ENCODE measurements at places on chromosomes 6 and 20.

GRCh38 chr6:151379933-151380847, 11.2 kb downstream of the ZBTB2 start:
- DNase-seq: no peak

DNA sequence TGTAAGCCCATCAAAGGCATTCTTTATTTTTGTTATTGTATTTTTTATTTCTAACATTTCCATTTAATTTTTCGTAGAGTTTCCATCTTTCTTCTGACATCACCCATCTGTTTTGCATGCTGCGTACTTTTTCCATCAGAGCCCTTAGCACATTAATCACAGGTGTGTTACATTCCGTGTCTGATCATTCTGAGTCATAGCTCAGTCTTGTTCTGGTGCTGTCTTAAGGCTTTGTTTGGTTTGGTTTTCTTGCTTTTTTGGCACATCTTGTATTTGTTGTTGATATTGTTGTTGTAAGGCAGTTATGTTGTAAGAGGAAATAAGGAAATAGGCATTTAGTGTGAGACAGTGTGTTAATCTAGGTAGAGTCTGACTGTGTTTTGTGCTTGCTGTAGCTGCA, 214.6 kb upstream of the CDH4 start:
- no peak for DNase-seq

- no peak for DNase-seq
These were observed 38.4 kb upstream of the EYA4 start for GRCh38 chr6:133202610-133203343.

GRCh38 chr20:56788671-56789610, 159.8 kb downstream of the TFAP2C start:
- no peak for DNase-seq

DNA sequence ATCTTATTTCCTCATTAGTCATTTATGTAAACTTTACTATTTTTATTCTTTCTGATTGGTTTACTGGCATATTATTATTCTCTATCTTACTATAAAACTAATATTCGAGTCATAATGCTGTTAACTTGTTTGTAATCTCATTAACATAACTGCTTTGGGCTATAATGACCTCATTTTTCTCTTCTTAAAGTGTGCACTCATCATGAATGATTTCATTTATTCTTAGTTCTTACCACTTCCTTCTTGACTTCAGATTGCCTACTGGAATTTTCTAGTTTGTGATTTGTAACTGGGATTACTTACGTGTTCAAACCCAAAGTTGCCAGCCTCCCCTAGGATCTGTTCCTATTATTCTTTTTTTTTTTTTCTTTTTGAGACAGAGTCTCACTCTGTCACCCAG, 91.8 kb upstream of the TNFAIP3 start:
- no peak for DNase-seq

DNA sequence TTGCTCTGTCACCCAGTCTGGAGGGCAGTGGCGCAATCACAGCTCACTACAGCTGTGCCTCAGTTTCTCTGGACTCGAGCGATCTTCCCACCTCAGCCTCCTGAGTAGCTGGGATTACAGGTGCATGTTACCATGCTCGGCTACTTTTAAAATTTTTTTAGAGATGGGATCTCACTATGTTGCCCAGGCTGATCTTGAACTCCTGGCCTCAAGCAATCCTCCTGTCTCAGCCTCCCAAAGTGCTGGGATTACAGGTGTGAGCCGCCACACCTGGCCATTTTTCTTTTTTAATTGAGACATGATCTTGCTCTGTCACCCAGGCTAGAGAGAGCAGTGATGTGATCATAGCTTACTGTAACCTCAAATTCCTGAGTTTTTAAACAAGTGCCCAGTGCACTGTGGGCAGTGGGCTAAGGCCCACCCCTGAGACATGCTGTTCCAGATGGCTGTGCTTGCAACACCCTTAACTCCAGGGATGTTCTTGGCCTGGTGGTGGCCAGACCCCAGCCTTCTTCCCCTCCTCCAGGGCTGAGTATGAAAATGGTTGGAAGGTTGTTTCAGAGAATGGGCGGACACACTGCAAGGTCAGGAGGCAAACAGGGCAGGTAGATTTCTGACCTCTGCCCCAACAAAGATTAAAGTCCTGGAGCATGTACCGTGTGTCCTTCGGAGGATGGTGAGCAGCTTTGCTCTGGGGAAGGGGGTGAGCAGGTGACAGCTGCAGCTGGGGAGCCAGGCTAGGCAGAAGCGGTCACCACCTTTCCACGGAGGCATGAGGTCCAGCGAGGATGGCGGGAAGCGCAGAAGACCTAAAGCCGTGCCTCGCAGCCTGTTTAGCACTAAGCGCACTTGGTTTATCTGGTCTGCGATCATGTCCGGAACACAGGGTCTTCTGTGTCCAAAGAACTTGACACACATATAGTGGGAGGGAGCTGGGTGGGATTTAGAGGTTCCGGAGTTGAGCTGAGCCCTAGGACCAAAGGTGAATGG, 1.4 kb upstream of the FAM83C start:
- DNase-seq: no peak

GRCh38 chr20:46900086-46900485, 5.4 kb downstream of the EYA2 start:
- no peak for DNase-seq

GRCh38 chr20:21808863-21809664, 103.6 kb downstream of the PAX1 start:
- DNase-seq: peak; percentile 45

- no peak for DNase-seq
These were observed 65.6 kb downstream of the ABHD12 start for GRCh38 chr20:25325073-25325472.

GRCh38 chr6:110039981-110040383, 61.9 kb downstream of the GPR6 start:
- DNase-seq: no peak

- DNase-seq: no peak
These were observed 19.2 kb downstream of the MGME1 start for GRCh38 chr20:17987988-17988387.

DNA sequence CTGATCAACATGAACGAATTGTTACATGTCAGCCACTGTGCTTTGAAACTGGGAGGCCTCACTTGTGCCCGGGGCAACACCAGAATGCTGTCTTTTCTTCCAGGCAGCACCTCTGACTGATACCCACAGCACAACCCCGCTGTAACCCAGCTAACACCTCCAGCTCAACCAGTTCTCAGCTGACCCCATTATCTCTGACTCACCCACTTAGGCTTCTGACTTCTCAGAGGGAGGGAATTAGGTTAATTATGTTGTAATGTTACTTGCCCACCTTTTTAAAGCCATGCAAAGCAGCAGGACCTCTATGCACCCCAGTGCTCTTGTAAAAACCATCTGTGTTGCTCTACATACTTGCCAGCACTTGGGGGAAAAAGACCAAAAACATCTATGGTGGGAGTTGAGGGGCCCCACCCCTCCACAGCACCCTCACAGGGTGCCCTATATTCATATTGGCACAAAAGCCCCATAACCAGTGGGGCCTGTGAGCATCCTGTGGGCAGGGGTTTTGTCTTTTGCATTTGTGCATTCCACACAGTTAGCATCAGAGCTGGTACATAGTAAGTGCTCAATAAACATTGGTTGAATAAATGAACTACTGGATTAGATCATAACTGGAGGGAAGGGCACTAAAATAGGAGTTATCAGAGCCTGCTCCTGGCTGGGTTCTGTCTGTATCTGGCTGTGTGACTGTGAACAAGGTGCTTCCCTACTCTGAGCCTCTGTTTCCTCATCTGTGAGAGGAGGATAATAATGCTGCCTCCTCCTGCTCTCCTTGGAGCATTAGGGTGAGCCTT, 22.3 kb downstream of the BNIP5 start:
- DNase-seq: no peak

DNA sequence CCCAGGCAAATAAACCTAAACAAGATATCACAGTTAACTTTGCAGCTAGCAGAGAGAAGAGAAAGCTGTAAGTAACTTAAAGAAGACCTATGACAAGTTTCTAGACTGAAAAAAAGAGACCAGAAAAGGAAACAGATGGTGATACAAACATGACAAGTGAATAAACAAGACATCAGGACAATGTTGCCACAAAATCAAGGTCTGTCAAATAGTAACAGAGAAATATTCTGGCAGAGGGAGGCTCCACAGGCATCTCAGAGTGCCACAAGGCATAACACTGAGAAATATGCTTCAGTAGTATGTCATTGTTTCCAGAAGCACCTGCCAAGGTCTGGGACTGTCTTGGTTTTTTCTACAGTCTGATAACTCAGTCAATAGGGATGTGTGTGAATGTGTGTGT, 332.2 kb downstream of the KHDRBS2 start:
- DNase-seq: no peak

DNA sequence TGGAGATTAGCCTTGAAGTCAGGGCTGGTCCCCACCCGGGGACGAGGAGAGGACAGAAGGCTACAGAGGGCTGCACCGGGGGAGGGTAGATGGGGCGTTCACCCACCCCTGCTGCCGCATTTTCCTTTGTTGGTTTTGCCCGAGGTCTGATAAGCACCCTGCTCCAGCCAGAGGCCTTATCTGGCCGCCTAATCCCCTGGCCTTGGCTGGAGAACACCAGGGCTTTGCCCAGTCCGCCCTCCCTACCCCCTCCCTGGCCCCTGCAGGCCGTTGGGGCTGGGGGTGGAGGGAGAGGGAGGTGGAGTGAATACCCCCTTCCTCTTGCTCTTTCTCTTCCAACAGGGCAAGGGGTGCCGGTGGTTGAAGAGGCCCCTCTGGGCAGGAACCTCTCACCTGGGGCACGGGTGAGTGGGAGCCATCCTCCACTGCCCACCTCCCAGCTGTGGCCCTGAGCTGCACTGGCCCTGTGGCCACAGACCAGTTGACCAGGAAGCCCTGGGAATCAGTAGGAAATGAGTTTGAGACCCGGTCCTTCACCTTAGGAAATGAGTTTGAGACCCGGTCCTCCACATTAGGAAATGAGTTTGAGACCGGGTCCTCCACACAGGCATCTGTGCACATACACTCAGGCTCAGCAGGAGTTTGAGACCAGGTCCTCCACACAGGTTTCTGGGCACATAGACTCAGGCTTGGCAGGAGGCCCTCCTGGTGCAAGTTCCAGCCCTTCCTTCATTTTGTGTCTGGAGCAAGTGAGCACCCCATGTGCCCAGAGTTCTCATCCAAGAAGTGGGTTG, 12.0 kb upstream of the GATA5 start:
- peak; percentile 63 for DNase-seq

GRCh38 chr20:48776306-48776705, 51.5 kb downstream of the PREX1 start:
- DNase-seq: no peak

DNA sequence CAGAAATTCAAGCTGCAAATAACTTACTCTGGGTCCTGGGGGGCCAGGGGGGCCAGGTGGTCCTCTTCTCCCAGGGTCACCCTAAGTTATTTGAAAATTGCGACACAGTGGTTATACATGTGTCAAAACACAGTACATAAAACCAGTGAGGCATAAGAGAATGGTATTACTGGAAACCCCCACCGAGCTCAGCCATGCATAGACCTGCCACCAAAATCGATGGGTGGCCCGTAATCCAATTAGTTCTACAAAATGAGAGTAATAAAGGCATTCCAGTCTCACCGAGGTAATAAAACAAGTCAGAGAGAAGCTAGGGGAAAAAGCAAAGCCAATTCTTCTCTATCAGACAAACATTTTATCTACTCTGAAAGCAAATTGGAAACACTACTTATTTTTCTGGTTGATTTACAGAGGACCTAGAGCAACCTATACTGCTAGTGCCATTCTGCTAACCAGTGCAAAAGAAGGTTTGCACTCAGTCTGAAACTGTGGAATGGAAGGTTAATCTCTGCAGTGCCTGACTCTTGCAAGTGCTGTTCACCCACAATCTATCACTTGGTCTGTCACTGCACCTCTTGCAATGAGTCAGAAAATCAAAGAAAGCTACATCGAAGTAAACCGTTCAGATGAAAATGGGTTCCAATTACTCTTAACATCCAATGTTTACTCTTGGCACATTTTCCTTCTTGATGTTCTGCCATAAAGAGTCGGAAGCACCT, 32.4 kb downstream of the COL9A1 start:
- DNase-seq: no peak

DNA sequence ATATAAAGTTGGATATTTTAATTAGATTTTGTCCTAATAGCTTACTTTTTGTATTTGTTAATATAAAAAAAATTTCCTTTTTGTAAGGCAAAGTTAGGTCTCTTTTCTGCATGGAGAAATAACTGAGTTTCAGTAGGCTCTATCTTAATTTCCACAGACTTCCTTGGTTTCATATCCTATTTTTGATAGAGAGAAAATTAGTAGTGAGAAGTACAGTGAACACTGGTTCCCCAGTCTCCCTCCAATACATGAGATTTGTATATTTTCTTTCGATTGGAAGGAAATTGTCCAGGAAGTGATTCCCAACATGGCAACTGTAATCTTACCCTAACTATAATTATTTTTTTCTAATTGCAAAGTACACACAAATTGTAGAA, 26.4 kb downstream of the TRIM27 start:
- no peak for DNase-seq

- no peak for DNase-seq
These were observed 84.5 kb downstream of the PLEKHG1 start for GRCh38 chr6:150684161-150684560.

DNA sequence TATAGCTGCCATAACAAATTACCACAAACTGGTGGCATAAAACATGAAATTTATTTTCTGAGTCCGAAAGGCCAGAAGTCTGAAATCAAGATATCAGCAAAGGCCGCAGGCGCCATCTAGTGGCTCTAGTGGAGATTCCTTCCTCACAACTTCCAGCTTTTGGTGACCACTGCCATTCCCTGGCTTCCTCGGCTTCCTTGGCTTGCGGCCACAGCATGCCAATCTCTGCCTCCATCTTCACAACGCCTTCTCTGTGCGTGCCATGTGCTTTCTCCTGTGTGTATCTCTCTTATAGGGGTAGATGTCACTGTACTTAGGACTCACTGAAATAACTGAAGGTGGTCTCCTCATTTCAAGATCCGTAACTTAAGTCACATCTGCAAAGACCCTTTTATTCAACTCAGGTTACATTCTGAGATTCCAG, 5.4 kb upstream of the PLAGL1 start:
- DNase-seq: peak; percentile 72

DNA sequence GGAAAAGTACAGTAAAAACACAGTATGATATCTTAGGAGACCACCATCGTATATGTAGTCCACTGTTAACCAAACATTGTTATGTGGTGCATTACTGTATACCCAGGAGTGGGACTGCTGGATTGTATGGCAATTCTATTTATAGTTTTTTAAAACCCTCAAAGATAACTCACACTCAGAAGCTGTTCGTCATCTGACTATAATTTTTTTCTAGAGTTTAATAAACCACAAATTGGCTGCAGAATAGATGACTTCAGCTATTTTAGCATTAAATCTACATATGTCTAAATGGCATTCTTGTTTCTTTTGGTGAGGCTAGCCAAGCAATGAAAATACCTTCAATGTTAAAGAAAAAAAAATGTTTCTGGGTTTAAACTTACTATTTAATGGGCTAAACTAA, 134.2 kb upstream of the BMP5 start:
- no peak for DNase-seq

- no peak for DNase-seq
These were observed 32.7 kb upstream of the MANEA start for GRCh38 chr6:95544517-95545225.
